HEK293T (cell line): ENCODE measurements at places on chromosomes 6 and 20.
A peak's percentile ranks its signal among the peaks of the same experiment; 100 is the strongest.

DNA sequence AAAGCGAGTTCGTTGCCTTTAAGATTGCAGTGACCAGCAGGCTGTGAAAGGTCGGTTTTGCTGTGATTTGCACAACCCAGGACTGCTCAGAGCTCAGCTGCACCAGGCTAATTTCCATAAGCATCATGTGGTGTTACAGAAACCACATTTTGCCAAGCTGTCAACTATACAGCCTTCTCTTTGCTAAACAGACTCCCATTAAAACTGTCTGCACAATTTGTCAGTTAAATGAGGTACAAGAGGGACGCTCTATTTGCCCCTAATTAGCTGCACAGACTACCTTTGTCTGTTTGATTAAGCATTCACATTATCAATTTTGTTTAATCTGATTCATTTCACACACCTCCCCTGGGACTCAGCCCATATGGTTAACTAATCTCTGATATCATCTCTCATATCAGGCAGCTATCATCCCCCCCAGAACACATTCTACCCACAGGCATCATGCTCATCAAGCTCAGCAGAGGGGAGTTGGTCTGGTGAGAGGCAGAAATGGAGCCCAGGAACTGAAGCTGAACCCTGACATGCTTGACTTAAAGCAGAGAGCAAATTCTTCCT, 62.1 kb downstream of the OLIG3 start:
- no peak for DNase-seq

GRCh38 chr6:39314273-39314795, at the start of gene KCNK17:
KCNK17 (minus strand) TSS chr6:39314419; CDS start chr6:39314320, 99 bp downstream.
- DNase-seq, result no peak

- DNase-seq, result no peak
Observed at GRCh38 chr6:168016176-168016620, 18.7 kb downstream of the KIF25 start.

DNA sequence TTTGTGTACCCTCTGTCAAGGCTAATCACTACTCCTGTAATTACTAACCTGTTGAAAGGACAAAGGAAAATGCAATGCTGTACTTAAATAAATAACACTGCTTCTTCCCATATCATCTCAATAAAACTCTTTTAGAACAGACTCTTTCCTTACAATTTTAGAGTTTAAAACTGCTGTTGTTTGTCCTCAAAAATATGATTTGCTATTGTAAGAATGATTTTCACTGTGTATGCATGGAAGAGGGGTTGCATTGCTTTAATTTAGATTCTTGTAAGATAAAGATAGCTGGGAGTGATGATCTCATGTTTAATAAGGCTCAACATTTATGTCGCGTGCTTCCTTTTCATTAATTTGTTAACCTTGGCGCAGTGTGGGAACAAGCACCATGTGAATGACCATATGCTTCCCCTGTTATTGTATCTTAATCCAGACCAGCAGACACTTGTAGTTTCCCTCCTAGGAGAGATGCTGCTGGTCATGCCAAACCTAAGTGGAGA, 89.8 kb upstream of the ATXN1 start:
- no peak for DNase-seq

GRCh38 chr6:138107078-138107751, at the start of gene PERP:
PERP (minus strand) TSS chr6:138107419; CDS start chr6:138107340, 79 bp downstream.
- peak; percentile 67 for DNase-seq

DNA sequence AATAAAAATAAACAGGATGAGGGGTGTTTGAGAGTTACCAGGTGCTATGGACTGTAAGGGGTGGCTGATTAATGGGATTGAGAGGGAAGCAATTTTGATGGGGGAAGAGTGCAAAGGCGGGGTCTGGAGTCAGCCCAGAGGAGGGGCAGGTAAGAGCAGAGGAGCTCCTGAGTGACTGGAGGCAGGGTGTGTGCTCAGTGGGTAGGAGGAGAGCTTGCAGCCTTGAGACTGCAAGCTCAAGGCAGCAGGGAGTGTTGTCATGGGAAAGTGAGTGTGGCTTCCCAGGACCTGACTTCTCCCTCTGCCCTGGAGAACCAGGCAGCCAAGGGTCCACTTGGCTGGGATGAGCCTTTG, 54.2 kb downstream of the RAB44 start:
- DNase-seq, result no peak

GRCh38 chr20:50554694-50555579, 44.8 kb downstream of the PTPN1 start:
- DNase-seq, result no peak

DNA sequence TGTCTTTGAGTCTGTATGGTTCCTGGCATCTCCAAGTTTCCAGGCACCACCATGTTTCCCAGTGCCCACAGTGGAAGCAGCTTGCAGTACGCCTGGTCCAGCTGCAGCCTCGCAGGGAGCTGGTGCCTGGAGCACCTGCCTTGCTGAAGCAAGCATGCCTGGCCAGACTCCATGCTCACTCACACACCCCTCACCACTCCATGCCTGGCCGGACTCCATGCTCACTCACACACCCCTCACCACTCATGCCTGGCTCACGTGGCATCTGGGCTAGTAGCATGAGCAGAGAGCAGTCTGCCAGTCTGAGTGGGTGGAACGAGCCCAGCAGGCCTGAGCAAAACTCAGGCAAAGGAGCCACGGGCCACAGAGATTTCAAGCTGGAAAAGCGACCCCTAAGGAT, 214.3 kb downstream of the TFAP2C start:
- no peak for DNase-seq

- DNase-seq, result no peak
Observed at GRCh38 chr6:75203721-75204120, 2.1 kb downstream of the COL12A1 start.

- no peak for DNase-seq
Observed at GRCh38 chr6:20837189-20837588, 302.9 kb downstream of the CDKAL1 start.

DNA sequence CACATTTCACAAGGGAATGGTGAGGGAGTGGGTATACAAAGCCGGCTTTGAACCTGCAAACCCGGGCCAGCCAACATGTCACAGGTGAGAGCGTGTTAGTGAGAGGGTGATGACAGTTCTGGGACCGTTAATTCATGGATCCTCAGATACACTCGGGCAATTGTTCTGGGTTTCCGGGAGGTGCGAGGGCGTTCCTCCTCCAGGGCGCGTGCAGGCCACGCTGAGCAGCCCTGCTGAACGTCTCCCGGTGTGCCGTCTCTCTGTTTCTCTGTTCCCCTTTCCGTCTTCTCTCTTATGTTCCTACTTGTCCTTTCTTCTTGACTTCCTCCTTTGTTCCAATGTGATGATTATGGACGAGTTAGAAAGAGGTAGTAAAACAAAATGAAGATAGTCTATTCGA, 130.0 kb upstream of the GMDS start:
- no peak for DNase-seq

DNA sequence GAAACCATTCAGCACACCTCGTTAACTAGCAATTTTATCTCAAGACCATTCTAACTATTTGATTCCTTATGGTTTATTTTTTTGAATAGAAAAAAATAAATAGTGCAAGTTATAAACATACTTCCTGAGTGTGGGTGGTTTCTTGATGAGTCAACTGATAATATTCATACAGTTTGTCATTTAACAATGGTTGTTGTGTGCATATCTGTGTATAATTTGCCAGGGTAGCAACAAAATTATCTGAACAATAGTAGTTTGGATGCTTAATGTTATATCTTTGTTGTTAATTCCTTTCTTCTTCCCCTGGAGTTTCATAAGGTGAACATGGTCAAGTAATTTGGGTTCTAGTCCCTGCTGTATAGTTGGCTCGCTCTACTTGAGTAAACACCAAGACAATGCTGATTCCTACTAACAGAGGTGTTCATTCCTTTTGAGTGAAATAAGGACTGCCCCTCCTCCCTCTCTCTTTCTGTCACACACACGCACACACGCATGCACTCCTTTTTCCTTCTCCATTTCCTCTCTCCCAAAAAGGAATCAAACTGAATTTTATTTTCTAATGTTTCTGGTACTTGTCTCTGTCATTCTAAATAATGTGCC, 938.1 kb upstream of the EPHA7 start:
- no peak for DNase-seq

- DNase-seq, result no peak
Observed at GRCh38 chr6:84825461-84825860, 61.1 kb upstream of the TBX18 start.

GRCh38 chr6:165701005-165701404, 38.0 kb upstream of the PDE10A start:
- no peak for DNase-seq
